ENCODE measurements at places on chromosomes 7 and 10.

- DNase-seq, result no peak
Observed at GRCh38 chr10:132022241-132022640, 40.5 kb upstream of the BNIP3 start.

DNA sequence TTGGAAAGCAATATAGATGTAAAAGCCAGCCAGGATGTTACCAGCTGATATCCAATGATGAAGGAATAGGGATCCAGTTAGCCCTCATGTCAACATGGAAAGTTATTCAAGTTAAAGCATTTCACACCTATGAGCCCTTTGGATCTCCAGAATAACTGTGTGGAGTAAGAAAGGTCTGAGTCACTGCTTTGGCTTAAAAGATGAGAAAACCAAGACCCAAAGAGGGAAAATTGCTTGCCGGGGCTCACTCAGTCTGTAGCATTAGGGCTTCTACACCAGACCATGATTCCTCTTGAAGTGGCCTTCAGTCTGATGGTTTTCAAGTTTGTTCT is 12.6 kb downstream of the LSM5 start:
- no peak for DNase-seq

- DNase-seq, result no peak
Observed at GRCh38 chr10:129879655-129880054, 84.4 kb downstream of the EBF3 start.

GRCh38 chr7:118858651-118859149 is 634.2 kb downstream of the ANKRD7 start:
- DNase-seq, result no peak

DNA sequence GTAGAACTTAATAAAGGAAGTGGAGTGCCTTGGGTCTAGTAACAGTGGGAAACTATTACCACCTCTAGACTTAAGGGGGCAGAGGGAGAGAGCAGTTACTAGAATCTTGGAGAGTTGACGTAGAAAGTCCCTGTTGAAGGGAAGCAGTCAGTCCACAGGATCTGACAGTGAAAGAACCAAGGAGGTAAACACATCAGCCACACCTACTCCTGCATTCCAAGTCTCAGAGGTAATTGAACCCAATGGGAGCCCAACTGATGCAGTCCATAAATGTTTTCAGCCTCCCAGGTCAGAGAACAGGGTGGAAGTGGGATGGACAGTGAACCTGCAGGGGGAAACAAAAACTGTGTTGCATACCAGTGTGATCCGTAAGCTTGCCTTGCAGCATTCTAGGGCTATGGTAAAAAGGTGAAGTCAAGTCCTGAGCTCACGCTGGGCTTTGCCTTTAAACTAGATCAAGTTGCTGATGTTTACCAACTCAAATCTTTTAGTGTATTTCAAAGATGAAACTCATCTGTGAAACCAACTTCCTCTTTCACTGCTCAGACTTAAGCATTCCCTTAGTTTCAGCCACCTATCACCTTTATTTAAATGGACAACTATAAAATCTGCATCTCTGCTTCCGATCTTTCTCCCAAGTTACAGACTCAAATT is 57.2 kb downstream of the SLC16A12 start:
- no peak for DNase-seq

DNA sequence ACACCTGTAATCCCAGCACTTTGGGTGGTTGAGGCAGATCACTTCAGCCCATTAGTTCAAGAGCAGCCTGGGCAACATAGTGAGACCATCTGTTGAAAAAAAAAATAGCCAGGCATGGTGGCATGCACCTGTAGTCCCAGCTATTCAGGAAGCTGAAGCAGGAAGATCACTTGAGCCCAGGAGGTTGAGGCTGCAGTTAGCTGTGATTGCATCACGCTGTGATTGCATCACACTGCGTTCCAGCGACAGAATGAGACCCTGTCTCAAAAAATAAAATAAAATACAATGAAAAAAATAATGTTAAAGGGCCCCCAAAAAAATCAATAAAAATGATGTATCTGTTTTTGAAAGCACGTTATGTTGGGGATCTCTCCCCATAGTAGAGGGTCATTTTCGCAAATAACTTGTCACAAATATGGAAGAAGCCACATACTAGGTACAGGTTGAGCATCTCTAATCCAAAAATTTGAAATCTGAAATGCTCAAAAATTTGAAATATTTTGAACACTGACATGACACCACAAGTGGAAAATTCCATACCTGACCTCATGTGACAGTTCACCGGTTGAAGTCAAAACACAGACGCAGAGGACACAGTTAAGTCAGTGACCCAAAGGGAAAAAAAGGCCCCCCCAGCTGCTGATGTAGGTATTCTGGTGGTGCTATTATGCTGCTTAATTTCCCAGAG is 9.5 kb downstream of the CISD1 start:
- DNase-seq, result no peak

DNA sequence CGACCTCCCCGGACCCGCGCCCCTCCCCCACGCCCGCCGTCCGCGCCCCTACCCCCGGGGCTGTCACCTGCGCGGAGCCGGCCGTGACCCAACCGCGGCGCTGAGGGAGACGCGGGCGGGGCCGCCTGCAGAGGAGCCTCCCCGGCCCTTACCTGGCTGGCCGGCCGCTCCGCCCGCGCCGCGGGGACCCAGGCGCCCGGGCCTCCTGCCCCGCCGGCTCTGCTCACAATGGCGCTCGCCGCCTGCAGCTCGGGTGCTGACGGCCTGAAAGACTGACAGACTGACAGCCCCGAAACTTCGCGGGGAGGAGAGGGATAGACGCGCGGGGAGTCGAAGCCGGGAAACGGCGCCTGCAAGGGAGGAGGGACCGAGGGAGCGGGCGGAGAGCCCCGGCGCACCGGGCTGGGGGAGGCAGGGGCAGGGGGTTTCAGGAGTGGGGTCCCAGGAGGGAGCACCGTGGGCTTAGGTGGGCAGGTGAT is 393 bp downstream of the ZNF467 start:
- no peak for DNase-seq

DNA sequence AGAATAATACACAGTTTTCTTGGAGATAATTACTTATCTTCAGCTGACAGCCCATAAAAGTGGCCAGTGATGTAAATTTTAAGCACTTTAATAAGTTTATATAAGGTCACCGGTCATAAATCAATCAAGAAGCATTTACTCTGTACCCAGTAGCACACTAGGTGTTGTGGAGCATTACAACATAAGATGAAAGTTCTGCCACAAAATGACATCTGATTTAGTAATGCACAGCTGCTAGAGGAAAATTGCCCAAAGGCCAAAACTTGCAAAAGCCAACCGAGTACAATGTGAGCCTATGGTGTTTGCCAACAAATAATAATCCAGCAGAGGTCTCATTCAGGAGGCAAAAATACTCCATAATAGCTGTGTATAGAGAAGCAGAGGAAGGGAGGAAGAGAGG is 63.6 kb downstream of the GPR37 start:
- no peak for DNase-seq

GRCh38 chr7:128323040-128323439 is 20.7 kb downstream of the RBM28 start:
- DNase-seq, result no peak

DNA sequence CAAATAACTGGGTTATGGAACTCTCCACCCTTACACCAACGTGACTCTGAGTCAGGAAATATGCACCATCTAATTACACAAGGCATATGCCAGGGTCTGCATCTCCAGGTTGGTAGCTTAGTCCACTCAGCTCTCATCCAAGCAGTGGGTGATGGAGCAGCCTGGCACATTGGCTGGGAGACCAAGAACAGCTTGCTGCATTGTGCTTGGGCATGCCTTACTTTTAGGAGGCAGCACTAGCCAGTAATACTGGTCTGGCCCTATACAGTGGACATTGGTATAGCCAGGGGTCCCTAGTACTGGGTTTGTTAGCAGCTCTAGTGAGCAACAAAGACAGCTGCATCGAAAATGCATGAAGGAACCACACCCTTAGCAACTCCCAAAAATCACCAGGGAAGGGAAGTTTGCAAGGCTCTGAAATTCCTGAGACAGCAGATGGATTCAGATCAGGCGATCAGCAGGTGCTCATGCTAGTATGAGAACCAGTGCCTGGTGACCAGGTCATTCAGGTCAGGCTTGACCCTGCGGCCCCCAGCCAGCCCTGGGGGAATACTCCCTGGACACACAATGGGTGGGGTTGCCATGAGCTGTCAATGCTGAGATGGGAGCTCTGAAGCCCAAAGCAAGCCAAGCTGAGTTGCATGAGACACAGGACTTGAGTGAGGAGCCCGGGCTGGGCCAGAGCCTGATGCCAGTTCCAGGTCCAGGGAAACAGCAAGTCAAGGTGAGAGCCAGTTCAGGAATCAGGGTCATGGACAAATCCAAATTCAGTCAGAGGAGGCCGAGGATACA is 217.9 kb upstream of the ZMIZ1 start:
- no peak for DNase-seq

All from NCI-H2227 treated with DMSO at 0.1 percent for 48 hours (cell line).